ENCODE measurements at places on chromosomes 3 and 15. TPM values are rescaled to one million over a fixed set of nuclear protein-coding genes. Genes with fewer than 3 reads are reported as not detected.

The ITIH1 gene
- not detected for total RNA-seq

The MYZAP gene
- 1.6 TPM for total RNA-seq

The POC1A gene
- total RNA-seq: 2.4 TPM

The RETNLB gene
- not detected for total RNA-seq

The CELF6 gene
- total RNA-seq: 11.4 TPM

The ALPK3 gene
- 0.82 TPM for total RNA-seq

The EFCC1 gene
- total RNA-seq: 0.41 TPM

The GRAMD2A gene
- 1.2 TPM for total RNA-seq

DNA sequence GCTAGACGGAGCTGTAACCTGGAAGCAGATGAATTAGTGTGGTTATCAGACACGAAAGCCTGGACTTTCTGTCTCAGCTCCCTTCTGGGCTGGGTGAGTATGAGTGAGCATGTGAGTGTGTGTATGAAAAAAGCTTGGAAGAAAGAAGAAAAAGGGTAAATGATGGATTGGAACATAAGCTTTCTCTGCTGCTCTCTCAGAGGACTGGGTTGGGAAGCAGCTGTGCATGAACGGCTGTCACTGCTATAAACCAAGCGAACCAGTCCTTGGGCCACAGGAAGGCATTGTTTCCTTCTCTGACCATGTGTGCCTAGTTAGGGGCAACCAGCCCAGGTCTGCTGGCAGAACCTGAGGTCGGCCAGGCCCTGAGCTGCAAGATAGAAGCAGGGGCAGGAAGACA is 37.0 kb downstream of the UMPS start:
- no peak for DNase-seq

DNA sequence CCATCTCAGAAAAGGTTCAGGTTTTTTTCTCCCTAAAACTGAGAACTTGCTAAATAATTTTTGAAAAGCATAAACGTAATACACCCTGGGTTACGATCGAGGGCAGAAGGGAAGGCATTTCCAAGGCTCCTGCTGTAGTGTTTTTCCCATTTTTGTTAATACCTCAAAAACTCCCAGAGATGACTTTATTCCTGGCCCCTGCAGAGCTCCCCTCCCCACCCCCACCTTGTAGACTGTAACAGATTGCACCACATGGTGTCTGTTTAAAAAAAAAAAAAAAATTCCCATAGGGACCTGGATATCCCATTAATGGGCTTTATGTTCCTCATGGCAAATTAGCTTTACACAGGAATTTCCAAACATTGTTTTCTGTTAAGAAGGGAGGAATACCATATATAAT is 38.2 kb downstream of the FEZF2 start:
- DNase-seq: no peak

DNA sequence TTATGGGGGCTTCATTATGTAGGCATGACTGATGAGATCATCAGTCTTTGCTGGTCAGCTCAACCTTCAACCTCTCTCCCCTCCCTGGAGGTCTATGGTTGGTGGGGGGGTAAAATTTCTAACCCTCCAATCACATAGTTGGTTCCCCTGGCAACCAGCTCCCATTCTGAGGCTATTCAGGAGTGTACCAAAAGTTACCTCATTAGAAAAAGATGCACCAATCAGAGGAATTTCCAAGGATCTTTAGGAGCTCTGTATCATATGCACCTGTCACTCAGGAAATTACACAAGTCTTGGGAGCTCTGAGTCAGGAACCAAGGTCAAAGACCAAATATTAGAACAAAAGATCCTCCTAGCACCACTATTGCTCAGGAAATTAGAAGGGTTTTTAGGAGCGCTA is 21.4 kb upstream of the LEO1 start:
- no peak for DNase-seq

DNA sequence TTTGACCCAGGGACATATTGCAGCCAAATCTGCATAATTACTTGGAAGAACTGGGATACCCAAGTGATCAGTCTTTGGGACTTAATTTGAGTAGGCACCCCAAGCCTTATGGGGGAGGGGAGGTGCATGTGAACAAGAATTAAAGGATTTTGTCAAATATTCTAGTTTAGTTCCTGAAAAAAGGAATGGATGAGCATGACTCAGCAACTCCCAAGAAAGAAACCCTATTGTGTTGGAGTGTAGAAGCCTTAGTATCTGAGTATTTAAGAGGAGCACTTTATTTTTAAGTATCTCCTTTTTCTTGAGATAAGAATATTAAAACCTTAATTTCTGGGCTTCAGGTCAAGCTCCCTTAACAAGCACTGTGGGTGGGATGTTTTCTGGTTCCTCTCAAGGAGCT is 222.4 kb downstream of the CD47 start:
- DNase-seq: no peak

GRCh38 chr3:169613053-169613803 is 50.3 kb downstream of the MECOM start:
- DNase-seq: no peak

DNA sequence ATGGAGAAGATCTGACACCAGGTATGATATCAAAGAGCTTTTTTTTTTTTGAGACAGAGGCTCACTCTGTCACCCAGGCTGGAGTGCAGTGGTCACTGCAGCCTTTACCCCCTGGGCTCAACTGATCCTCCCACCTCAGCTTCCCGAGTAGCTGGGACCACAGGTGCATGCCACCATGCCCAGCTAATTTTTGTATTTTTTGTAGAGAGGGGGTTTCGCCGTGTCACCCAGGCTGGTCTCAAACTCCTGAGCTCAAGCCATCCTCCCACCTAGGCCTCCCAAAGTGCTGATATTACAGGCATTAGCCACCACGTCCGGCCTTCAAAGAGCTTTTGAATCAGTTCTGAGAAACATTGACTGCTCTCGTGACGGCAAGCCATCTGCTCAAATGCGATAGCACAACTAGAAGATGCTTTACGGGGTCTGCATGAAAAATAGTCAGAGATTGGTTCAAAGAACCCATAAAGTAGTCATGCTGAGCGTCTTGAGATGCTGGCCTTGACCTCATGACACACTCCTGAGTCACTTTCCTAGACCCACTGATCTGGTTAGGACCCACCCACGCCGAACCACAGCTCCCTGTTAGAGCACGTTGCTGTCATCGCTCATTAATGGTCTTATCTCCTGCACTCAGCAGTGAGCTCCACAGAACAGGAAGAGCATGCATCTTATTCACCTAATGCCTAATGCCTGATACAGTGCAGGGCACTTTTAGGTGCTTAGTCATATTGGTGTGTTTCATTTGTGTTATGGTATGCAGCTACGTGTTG is 57.0 kb upstream of the NR2F2 start:
- no peak for DNase-seq

DNA sequence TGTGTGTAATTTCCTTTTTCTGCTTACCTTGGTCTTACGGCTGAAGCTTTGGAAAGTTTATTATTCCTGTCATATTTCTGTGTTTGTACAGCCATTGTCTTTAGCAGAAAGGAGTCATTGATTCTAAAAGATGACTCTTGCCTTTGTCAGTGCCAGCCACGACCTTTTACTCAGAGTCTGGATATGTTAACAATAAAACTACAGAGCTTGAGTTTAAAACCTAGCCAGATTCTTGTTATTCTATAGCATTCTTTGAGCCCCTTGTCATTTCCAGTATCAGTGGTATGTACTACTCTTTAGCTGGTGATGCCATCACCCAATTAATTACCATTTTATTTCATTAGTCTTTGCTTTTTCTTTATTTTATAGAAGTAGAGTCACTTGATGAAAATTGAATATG is 142.4 kb downstream of the TCF12 start:
- no peak for DNase-seq

DNA sequence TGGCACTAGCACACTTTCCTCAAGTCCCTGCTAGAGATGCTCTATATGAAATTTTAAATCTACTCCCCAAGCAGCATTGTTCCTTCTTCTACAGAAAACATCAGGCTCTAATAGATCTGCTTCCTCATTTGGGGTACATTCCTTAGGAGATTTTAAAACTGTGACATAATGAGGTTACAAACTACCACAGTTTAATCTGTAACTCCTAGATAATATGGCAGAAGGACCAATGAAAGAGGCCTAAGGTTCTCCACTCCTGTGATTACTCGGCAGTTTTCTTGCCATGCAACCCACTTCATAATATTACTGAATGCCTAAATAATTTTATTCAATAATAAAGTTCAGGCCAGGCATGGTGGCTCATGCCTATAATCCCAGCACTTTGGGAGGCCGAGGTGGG is 16.1 kb downstream of the ZNF106 start:
- DNase-seq: no peak

GRCh38 chr3:138082085-138082991 is 33.1 kb downstream of the DZIP1L start:
- DNase-seq: no peak

DNA sequence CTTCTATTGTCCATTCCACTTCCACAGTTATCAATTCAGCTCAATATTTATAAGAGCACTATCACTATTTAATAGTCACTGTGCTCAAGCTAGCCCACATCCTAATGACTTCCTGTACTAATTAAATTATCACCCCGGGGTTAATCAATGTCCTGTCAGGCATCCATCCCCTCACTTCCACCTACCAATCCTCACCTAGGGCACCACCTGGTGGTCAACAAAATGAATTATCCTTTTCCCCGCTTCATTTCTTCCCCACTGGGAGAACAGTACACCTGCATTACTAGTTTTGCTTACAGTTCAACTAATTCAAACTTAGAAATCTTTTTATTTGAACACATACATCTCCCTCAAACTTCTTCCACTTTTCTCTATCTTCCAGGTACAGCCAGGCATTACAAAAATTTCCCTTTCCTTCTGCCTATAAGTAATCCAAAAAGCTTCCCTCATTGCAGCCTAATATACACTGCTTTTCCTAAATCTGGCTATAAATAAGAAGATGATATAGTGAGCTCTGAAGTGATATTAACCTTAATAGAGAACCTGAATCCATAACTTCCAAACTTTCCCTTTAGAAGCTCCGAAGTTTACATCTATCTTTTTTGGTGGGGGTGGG is 68.5 kb downstream of the TMCC1 start:
- DNase-seq: no peak

DNA sequence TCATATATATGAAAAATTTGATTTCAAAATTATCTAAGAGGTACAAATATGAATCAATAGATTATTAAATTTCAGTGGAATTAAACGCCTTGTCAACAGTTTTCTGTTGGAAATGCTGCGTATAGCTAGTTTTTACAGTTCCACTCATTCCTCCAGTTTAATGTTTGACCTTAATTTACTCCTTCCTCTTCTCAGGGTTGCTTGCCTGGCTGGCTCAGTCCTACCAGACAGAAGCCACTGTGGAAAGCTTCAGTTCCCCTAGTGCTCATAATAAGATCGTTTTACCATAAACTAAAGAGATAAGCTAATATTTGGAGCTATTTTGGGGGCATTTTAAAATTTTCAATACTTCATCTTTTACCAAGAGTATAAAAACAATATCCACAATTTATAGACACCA is 22.8 kb downstream of the EMC7 start:
- DNase-seq: no peak

GRCh38 chr3:117479095-117479494 is 769.5 kb downstream of the TUSC7 start:
- DNase-seq: no peak

DNA sequence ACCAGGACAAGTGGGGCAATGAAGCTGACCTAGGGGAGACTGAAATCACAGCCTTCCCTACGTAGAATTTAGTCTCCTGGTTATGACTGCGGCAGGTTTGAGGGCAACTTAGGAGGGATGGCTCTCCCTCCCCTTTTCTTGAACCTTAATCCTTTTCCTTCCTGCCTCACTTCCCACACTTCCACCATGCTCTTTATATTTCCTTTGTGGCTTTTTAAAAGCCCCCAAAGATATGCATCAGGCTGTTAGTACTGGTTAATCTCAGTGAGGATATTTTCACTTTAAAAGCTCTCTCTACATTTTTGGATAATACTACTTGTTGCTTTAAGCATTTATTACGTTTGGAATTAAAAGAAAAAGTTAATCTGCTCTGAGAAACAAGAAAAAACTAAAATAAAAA is 339.2 kb downstream of the SOX2 start:
- DNase-seq: no peak

- peak; percentile 38 for DNase-seq
These were observed 570 bp upstream of the NEDD4 start for GRCh38 chr15:55993804-55994560.

DNA sequence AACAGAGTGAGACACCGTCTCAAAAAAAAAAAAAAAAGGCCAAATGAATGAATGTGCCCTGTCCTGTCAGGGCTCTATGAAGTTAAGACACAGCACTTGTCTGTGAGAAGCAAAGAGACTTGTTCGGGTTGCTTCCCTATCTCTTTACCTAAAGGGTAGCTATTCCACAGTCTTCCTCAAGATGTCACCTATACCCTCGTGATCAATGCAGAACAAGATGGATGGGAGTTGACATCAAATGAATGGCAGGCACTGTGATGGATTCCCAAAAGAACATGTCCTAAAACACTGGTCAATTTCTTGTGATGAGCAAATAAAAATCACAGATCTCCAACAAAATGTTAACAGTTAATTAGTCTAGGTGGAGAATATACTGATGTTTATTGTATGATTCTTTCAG is 9.5 kb downstream of the TADA3 start:
- no peak for DNase-seq

- DNase-seq: no peak
These were observed 11.0 kb downstream of the PODXL2 start for GRCh38 chr3:127640042-127640355.

GRCh38 chr15:91915576-91915975 is 62.1 kb downstream of the SLCO3A1 start:
- DNase-seq: no peak
